ENCODE measurements at places on chromosomes 7 and 10. TPM values are rescaled to one million over a fixed set of nuclear protein-coding genes. Genes with fewer than 3 reads are reported as not detected.

Gene IL15RA
- 6.8 TPM for total RNA-seq

Gene LRWD1
- total RNA-seq, result 23.3 TPM

Gene TAS2R41
- total RNA-seq, result not detected

Gene SEMA4G
- 1.8 TPM for total RNA-seq

Gene IKZF1
- not detected for total RNA-seq

Gene TAS2R4
- 2.1 TPM for total RNA-seq

Gene TMEM229A
- total RNA-seq, result not detected

Gene GARIN1A
- 0.16 TPM for total RNA-seq

Gene HOXA13
- total RNA-seq, result not detected

Gene TDRD1
- total RNA-seq, result not detected

Gene SLC16A9
- 0.16 TPM for total RNA-seq

Gene FAS
- 16.8 TPM for total RNA-seq

Gene ZNF25
- total RNA-seq, result 8.1 TPM

Gene CYCS
- 41.1 TPM for total RNA-seq

Gene FAM131B
- 0.44 TPM for total RNA-seq

Gene PRLHR
- total RNA-seq, result not detected
